ENCODE measurements at places on chromosomes 1 and 21.
A peak's percentile ranks its signal among the peaks of the same experiment; 100 is the strongest.

DNA sequence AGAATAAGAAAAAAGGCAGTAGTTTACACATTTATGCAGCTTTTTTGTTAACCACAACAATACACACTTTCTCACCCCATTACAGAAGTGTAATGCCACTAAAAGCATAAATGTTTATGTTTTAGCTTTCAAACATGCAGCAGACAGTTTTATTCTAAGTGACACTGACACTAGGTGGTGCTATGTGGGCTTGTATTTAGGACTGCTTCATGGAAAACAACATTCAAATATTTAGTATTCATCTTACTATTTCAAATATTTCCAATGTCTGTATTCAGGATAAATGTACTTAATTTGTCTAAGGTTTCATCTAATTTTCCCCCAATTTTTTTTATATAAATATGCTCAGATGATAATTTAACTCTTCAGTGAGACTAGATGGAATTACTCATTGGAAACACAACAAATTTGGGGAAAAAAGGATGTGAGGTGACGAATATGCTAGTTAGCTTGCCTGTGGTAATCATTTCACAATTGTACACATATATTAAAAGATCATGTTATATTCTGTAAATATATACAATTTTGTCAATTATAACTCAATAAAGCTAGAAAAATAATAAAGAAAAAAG lies 71.4 kb downstream of the USP1 start:
- peak; percentile 22 for DNase-seq

- no peak for DNase-seq
These were observed 23.2 kb downstream of the RUNX3 start for GRCh38 chr1:24906760-24907490.

GRCh38 chr1:64975127-64975526 lies 8.8 kb upstream of the JAK1 start:
- no peak for DNase-seq

- DNase-seq, result no peak
These were observed 21.8 kb upstream of the VTCN1 start for GRCh38 chr1:117232531-117232930.

- no peak for DNase-seq
These were observed 235.4 kb downstream of the PCP4 start for GRCh38 chr21:40102682-40103081.

DNA sequence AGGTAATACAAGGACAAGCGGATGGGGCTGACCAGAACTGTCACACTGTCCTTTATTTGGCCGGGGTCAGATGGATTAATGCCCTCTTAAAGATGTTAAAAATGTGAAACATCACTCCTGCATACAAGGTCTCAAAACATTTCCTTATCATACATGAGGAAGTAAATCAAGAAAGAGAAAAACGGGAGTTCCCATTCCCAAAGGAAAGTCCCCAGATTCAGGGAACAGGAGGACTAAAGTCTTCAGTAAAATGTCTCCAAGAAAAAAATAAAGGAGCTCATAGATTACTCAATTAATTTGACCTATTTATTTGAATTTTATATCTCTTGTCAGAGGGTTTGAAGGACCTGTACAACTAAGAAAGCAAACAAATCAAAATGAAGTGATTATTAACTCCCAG lies 13.4 kb upstream of the HSD11B1 start:
- DNase-seq, result no peak

- DNase-seq, result peak; percentile 52
These were observed 59.9 kb upstream of the CACNA1E start for GRCh38 chr1:181423301-181423918.

DNA sequence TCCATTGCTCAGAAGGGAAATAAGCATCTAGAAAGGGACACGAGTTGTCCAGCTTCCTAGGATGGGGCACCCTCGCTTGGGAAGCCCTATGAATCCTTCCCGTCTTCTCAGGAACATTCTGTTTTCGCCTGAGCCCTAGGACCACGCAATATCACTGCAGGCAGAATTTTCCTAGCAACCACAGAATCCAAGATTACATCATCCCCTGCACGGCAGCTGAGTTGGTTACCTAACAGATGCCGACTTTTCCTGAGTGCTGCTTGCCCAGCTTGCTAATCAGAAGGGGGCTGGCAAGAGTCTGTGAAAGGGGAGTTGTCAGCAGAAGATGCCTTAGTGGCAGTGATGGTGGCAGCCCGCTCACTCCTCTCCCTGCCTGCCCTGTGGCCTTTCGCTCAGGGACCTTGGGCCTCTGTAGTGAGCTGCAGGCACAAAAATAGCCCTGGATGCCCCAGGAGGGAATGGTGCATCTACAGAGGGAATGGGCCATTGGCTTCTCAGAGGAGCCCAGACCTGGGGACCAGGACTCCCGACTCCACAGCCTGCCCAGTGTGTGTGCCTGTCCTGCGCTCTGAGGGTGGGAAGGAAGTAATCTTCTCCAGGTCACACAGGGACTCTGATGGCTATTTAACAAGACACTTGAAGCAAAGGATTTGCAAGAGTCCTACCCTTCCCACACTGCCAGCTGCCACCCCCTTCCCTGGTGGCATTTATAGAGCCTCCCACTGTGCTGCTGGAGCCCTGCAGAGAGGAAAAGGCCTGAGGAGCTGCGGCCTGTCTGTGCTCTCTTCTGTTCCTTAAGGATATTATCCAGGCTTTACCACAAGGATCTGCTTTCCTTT lies 28.9 kb upstream of the CLSTN1 start:
- DNase-seq, result peak; percentile 72

GRCh38 chr1:114286960-114287359 lies 133.3 kb upstream of the SYT6 start:
- DNase-seq, result no peak

DNA sequence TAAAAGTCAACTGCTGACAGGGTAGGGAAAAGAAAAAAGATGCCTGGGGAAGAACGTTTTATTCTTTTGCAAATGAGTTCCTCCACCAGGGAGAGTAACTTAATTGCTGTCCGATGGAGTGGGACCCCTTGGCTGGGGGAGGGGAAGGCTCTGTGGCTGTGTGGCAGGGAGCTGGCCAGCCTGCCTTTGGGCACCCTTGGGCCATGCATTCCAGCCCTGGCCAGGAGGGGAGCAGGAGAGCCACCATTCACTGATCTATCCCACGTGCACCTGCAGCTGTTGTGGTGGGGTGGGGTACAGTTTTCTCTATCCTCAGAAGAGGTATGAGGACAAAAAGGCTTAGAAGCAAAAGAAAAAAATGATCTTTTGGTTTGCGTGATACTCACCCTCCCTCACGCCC lies 116.9 kb downstream of the KCNK1 start:
- no peak for DNase-seq

DNA sequence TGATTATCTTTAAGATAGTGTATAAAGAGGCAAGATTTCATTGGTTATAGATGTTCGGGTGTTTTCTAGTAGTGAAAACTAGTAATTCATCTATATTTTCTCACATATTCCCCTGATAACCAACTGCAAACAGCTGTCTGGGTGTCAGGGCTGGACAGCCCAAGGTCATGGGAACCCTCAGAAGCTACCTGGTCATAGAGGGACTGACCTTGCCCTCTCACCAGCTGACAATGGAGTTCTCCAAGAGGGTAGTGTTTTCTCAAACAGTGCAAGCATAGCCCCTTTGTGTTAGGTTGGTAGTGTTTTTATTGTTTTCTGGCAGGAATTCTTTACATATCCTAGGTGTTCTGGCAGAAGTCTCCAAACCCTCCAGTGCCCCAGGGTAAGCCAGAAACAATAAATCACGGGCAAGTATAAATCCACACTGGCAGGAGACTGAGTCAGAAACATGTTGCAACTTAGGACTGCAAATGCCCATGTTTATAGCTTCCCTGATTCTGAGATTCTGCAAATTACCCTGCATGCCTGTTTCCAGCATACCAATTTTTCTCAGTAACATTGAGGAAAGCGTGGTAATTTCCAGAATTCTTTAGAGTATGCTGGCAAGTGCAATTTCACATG lies 82.8 kb upstream of the ATP1A1 start:
- no peak for DNase-seq

GRCh38 chr1:109160071-109160840 lies 46.3 kb downstream of the ELAPOR1 start:
- no peak for DNase-seq
